NCI-H226 (cell line): ENCODE measurements at places on chromosomes 5 and 9.
A peak's percentile ranks its signal among the peaks of the same experiment; 100 is the strongest.

- DNase-seq, result no peak
Observed at GRCh38 chr5:134491841-134492442, 33.5 kb upstream of the JADE2 start.

DNA sequence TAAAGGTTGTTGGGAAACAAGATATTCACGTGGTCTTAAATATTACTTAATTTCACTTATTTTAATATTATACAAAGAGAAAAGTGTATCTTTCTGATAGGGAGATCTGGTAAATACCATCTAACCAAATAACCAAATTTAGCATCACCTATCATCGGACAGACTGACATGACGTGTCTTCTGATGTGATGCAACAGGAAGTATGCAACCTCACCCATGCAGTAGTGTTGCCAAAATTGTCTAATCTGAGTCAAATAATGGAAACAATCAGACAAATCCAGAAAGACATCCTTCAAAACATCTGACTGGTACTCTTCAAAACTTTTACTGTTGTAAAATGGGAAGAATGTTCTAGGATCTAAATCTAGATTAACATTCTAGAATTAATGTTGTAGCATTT, 148.0 kb downstream of the FGF1 start:
- peak; percentile 41 for DNase-seq

GRCh38 chr5:50564079-50564478, 102.4 kb upstream of the PARP8 start:
- peak; percentile 3 for DNase-seq

DNA sequence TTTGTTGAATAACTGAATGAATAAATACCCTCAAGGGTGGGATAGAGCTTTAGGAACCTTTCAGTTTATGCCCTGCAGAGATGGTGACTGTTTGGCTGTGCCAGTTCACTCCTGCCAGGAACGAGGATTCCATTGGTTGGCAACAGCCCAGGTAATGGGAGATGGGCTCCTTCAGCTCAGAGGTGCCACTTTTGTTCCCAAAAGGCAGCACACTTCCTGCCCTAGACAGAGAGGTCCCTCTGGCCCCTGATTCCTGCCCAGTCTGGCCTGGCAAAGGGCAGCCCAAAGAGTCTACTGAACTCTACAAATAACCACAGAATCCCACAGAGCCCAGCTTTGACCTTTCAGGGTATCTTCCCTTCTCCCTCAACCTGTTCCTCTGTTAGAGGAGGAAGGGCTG, 1.6 kb downstream of the C9orf152 start:
- DNase-seq, result no peak

- DNase-seq, result no peak
Observed at GRCh38 chr9:68705531-68706362, 707 bp downstream of the PIP5K1B start.

GRCh38 chr9:108956631-108957026, 22.4 kb downstream of the ABITRAM start:
- DNase-seq, result no peak

DNA sequence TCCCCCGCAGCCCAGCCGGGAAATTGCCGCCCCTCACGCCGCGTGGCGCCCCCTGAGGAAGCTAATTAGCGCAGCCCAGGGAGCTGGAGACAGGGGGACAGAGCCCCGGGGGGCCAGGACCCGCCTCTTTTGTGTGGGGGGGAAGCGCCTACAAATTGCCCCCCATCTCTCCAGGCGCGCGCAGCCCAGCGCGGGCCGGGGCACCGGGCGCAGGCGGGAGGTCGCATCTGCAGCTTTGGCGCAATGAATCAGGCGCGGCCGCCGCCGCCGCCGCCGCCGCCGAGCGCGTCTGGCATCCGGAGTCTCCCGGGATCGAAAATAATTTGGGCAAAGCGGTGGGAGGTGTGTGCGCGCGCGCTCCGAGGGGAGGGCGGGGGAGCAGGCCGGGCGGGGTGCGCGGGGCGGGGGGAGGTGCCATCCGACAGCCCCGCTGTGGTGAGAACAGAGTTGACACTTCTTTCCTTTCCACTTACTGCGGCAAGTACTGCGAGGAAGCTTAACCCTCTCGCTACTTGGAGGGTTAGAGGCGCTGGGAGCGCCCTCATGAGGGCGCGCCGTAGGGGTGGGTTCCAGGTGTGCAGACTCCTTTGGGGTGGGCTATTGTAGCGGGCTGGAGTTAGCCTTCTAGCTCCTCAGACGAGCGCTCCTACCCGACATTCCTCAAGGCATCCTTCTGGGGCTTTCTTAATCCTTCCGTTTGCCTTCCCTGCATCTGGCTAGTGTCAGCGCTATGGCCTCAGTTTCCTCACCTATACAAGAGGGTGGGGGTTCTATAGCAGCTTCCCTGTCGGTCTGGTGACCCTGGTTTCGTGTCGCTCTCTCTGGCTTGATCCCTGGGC, 63.1 kb downstream of the CXXC5 start:
- peak; percentile 59 for DNase-seq

- DNase-seq, result peak; percentile 9
Observed at GRCh38 chr5:143635146-143635752, 176.7 kb upstream of the HMHB1 start.

DNA sequence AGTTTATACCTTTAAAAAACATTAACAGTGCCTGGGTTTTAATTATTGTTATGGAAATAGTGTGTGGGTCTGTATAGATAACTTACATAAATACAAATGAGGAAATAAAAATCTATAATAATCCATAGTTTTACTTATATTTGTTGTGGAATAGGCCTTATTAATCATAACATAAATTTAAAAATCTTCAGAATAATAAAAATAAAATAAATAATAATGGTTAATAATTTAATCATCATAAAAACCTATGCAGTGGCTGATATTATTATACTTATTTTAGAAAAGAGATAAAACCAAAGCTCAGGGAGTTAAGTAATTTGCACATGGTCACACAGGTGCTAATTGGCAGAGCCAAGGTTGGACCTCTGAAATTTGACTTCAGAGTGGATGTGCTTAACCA, 785.3 kb upstream of the SEMA6A start:
- DNase-seq, result no peak

DNA sequence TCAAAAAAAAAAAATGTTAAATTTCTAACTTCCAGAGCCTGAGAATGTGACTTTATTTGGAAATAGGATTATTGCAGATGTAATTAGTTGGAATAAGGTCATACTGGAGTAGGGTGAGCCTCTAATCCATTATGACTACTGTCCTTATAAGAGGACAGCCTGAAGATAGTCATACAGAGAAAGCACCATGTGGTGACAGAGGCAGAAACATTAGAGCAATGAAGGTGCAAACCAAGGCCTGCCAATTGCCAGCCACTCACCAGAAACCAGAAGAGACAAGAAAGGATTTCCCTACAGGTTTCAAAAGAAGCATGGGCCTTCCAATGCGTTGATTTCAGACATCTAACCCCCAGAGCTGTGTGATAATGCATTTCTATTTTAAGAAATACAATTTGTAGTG, 659.2 kb upstream of the CHD1 start:
- DNase-seq, result no peak

- DNase-seq, result no peak
Observed at GRCh38 chr5:149754172-149754880, 24.2 kb downstream of the PPARGC1B start.

GRCh38 chr5:68839019-68839552, 254.7 kb upstream of the SLC30A5 start:
- DNase-seq, result no peak

- no peak for DNase-seq
Observed at GRCh38 chr9:21326526-21327139, 8.6 kb downstream of the KLHL9 start.

GRCh38 chr5:82754759-82755158, 322.4 kb downstream of the TMEM167A start:
- DNase-seq, result no peak

DNA sequence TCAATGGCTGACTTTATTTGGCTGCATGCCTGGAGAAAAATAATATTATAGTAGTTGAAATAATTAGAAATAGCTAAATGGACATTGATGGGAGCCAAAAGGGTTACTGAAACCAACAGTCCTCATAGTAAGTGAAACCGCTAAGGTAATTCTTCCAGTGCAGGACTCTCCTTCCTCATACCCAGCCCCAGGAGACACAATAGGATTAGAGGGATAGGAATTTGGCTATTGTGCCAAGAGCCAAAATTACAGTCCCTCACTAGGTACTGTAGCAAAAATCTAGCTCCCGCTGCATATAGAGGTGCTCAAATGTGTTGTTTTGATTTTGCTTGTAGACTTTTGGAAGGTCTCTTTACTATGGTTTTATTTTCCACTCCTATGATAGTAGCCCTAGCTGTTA, 20.2 kb downstream of the GLDC start:
- no peak for DNase-seq

- DNase-seq, result no peak
Observed at GRCh38 chr9:79731171-79731890, 159.6 kb downstream of the TLE4 start.

GRCh38 chr5:148841519-148841918, 15.1 kb downstream of the ADRB2 start:
- no peak for DNase-seq

DNA sequence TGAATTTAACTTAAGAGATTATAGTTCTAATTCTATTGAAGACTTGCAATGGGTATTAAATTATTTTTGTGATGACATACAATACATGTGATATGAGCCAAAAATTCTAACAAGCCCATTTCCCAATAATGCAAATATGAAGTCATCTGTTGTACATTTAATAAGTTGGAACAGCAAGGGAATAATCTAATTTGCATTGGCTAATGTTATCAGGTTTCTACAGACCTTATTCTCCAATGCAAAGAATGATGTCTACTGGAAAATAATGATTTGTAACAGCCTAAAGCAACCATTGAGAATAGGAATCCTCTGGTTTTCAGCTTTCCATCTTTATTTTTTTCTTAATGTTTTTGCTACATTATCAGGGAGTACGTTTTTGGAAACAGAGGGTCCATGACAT, 89.1 kb upstream of the MINAR2 start:
- DNase-seq, result no peak

- no peak for DNase-seq
Observed at GRCh38 chr9:78326564-78326963, 29.6 kb downstream of the PSAT1 start.

- no peak for DNase-seq
Observed at GRCh38 chr5:56126487-56127179, 106.5 kb downstream of the ANKRD55 start.

- no peak for DNase-seq
Observed at GRCh38 chr9:17614903-17615302, 36.0 kb downstream of the SH3GL2 start.

- DNase-seq, result no peak
Observed at GRCh38 chr5:146003852-146004251, 67.5 kb downstream of the SH3RF2 start.

DNA sequence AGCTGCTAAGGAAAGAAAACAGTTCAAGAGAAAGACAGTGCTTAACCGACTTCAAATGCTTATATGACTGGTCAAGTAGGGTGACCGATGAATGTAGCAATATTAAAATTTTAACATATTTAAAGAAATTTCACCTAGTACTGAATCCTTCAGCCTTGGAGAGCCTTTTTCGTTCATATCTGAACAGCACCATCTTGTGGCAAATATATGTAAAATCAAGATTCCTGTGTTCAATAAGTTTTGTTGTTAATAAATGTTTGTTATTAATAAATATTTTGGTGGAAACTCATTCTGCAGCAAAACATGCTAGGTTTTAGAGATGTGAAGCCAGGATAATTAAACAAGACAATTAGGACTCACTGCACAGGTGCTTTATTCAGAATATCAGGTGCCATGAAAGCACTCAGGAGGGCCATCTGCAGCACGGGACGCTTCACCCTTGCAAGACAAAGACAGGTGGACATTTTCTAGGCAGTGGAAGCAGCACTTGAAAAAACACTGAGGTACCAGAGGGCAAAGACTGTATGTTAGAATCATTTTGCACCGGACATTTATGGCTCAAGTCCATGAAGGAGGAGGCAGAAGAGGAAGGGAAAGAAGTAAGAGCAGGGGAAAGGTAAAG, 15.6 kb downstream of the TICAM2 start:
- no peak for DNase-seq

GRCh38 chr9:6272229-6272598, 56.0 kb upstream of the TPD52L3 start:
- DNase-seq, result peak; percentile 36

DNA sequence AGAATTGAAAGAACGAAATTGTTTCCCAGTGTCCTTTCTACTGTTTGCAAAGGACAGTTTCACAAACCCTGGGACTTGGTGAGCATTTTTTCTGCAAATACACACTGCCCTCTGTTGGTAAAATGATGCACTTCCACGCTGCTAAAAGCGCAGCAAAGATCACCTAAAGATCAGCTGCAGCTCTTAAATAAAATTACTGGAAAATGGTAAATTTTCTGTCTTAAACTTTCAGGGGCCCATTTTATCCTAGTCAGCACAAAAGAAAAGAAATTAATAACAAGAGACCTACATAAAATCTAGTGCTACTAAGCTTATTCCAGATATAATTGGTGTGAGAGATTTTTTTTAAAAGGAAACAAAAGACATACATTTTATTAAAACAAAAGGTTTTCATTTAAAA, 566.0 kb downstream of the CAAP1 start:
- no peak for DNase-seq

DNA sequence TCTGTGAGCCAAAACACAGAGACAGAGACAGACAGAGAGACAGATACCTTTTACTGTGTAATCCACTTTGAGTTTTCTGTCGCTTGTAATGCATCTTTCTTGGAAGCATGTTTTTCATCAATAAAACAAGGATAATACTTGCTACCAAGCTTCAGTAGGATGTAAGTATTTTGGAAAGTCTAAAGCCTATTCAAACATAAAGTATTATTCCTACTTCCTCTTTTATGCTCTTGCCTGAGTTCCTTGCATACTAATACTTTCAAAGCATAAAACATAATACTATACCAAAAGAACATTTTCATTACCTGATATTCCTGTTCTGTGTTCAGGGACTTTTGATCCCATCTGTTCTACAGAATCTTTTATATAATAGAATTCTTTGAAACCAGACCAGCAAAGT, 64.5 kb upstream of the SLC30A5 start:
- no peak for DNase-seq

DNA sequence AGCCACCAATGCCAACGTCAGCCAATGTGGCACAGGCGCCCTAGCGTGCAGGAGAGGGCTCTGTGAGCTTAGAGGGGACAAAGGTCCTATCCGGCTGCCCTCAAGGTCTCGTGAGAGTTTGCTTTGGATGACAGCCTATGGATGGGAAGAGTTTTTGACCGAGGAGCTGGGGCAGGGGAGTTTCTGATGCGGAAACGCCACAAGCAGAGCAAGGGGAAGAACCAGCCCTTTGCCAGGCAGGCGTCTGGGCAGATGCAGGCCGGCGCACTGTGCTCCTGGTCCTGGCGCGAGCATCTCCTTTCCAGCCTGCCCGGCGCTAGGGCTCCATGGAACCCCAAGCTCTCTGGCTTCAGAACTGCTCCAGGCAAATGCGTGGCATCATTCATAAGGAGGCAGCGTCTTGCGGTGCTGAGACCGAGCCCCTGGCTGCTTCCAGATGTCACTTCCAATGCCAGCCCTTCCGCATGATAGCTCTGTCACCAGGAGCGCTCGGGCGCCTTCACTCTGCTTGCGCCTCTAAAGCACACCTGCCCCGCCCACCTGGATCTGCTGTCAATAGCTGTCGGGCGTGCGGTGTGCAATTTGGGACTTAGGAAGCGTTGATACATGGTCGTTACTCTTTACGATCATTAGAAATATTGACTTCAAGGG, 374.9 kb upstream of the IRX1 start:
- no peak for DNase-seq

- DNase-seq, result no peak
Observed at GRCh38 chr9:18672706-18673105, 198.8 kb downstream of the ADAMTSL1 start.
